ENCODE measurements at places on chromosomes 1 and 21.

DNA sequence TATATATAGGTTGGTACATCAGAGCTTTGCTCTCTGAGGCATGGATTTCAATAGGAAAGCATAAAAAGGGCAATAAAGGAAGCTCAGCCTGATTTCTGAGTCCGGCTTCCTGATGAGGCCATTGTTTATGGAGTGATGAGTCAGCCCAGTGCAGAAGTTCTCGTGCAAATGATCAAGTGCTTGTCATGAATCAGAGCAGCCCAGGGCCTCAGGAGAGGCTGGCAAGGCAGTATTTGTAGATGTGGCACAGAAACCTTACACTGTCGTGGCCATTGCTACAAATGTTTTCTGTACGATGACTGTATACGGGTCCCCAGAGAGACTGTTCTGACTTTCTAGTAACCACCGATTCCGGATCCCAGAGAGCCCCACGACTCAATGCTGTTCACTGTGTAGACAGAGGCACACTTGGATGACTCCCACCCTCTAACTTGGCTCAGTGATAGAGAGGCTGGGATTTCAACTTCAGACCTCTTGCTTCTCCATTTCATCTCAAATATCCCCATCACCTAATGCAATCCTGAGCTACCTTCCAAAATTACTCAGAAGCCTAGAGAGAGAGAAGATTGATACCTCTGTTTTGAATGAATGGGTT, 26.8 kb downstream of the UMODL1 start:
- no peak for DNase-seq

DNA sequence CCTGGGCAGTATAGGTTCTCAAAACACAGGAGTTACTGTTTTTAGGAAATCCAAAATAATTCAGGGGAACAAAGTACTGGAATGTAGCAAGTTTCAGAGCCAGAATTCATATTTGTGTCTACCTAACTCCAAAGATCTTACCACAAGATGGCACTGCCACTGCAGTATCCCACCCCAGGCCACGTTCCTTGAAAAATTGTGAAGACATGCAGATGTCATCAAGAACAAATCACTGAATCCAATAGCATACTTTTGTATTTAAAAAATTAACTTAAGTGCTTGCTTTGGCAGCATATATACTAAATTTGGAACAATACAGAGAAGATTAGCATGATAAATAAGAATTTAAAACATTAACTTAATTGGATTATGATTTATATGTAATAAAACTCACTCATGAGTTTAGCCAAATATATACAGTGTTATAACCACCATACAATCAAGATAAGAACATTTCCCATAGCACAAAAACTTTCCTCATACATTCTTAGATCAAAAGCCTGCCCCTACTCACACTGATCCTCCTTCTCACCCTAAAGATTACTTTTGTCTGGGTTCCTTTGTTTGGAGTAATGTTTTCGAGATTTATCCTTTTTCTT, 209.9 kb downstream of the FAF1 start:
- DNase-seq, result peak; percentile 18

DNA sequence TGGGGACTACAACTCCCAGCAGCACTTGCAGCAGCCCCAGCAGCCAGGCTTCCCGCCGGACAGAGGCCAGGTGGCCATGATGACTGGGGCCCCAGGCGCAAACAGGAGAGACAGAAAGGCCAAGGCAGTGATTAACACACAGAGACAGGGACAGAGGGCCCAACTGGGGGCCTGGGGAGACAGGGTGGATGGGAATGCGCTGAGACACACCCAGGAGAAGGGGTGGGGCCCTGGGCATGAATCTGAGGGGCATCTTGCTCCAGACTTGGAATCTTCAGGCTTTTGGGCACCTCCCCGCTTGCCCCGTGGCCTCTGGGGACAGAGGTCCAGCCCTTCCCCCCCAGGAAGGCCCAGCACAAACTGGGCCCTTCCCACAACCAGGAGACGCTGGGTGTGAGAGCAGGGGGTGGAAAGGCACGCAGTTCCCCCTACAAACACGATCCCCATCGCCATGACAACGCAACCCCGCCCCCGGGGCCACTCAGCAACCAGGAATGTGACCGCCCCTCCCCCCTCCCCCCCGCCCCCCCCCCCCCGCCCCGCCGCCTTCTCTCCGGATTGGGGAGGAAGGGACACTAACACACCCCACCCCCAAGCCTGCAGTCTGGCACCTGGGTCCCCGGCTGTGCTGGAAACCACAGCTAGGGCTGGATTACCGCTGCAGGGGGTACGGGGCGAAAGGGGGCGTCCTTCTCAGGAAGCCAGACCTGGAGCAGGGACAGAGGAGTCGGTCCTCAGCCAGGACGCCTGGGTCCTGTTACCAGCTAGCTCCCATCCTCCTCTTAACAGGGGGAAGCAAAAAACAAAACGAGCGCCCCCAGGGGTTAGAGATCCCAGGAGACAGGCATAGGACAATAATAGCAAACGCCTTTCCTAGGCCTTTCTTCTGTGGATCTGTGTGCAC, 4.5 kb downstream of the HDGF start:
- peak; percentile 99 for DNase-seq

DNA sequence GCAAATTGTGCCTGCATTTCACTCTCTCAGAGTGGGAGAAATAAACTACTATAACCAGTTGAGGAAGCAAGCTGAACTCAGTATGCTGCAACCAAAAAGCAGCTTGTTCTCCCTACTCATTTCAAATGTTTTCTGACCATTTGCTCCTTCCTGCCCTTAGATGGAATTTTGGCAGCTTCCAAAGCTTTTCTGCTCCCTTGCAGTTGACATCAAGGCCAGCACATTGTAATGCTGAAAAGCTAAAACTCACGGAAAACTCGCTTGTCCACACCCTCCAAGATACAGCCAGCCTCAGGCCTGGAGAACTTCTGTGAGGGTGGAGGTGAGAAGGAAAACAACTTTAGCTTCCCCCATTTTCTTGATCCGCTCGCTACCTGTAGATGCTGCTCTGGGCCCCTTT, 5.0 kb upstream of the CHML start:
- no peak for DNase-seq

GRCh38 chr1:35499231-35499630, 58.0 kb downstream of the KIAA0319L start:
- DNase-seq, result peak; percentile 19

DNA sequence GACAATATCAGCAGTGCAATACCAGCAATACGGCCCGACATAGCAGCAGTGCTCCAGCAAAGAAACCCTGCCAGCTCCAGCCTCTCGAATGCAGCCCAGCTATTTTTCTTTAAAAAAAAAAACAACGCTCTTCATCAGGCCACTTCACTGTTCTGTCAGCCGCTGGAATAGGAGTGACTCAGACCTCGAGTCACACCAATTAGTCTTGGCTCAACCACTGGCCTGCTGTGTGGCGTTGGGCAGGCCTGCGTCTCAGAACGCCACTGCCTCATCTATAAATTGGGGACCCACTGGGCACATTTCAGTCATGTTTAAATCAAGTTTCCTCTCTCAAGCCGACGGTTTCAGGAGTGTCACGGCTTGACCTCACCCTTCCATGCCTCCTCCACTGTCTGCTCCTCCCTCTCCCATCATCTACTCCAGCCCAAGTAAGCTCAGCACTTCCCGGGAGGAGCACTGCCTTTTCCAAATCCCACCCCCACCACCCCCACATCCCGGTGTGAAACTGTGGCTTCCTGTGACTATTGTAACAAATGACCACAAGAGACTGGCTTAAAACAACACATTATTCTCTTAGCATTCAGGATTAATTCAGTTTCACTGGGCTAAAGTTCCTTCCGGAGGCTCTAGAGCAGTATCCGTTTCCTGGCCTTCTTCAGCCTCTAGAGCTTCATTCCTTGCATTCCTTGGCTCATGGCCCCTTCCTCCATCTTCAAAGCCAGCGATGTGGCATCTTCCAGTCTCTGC, 71.9 kb upstream of the EFHD2 start:
- DNase-seq, result no peak

- no peak for DNase-seq
These were observed 376.7 kb downstream of the VAV3 start for GRCh38 chr1:107588321-107588720.

All from WERI-Rb-1 (cell line).